ENCODE measurements at places on chromosomes 2 and 18. TPM values are rescaled to one million over a fixed set of nuclear protein-coding genes. Genes with fewer than 3 reads are reported as not detected.

The PAX3 gene
- polyA plus RNA-seq: not detected

The MROH2A gene
- not detected for polyA plus RNA-seq

The LMAN2L gene
- polyA plus RNA-seq: 16.6 TPM

The IL37 gene
- polyA plus RNA-seq: not detected

The CXCR1 gene
- 2.4 TPM for polyA plus RNA-seq

The MC4R gene
- not detected for polyA plus RNA-seq

The MITD1 gene
- polyA plus RNA-seq: 6.8 TPM

The CD302 gene
- polyA plus RNA-seq: 90.3 TPM

The TEX44 gene
- polyA plus RNA-seq: not detected

The MEP1B gene
- not detected for polyA plus RNA-seq

The HOXD13 gene
- not detected for polyA plus RNA-seq

The SLC38A11 gene
- not detected for polyA plus RNA-seq

The ZSWIM2 gene
- not detected for polyA plus RNA-seq

The FAM98A gene
- polyA plus RNA-seq: 1.9 TPM

The TMEM247 gene
- not detected for polyA plus RNA-seq

The MRO gene
- polyA plus RNA-seq: not detected

The IL1R2 gene
- 3.0 TPM for polyA plus RNA-seq

The TUBA3E gene
- not detected for polyA plus RNA-seq

The GCKR gene
- not detected for polyA plus RNA-seq

The EMILIN2 gene
- 30.5 TPM for polyA plus RNA-seq

The ACTG2 gene
- not detected for polyA plus RNA-seq

The CDH19 gene
- polyA plus RNA-seq: not detected

The ST6GAL2 gene
- polyA plus RNA-seq: not detected

The CHST9 gene
- not detected for polyA plus RNA-seq

The NCKAP5 gene
- polyA plus RNA-seq: not detected

The ACOXL gene
- not detected for polyA plus RNA-seq

The PSMG2 gene
- 25.3 TPM for polyA plus RNA-seq

The LTBP1 gene
- 0.24 TPM for polyA plus RNA-seq

The SALL3 gene
- not detected for polyA plus RNA-seq

The HDHD2 gene
- polyA plus RNA-seq: 38.1 TPM

The PRR30 gene
- not detected for polyA plus RNA-seq

The NAT8 gene
- polyA plus RNA-seq: not detected

The EFHD1 gene
- polyA plus RNA-seq: not detected

The DNAJC5G gene
- polyA plus RNA-seq: not detected

The SERPINB12 gene
- polyA plus RNA-seq: not detected

The ANKRD53 gene
- not detected for polyA plus RNA-seq

The SPATA3 gene
- not detected for polyA plus RNA-seq

The REG1B gene
- not detected for polyA plus RNA-seq

The DAW1 gene
- not detected for polyA plus RNA-seq

The WDR12 gene
- 4.1 TPM for polyA plus RNA-seq

The PLEK gene
- 403 TPM for polyA plus RNA-seq

The MAP2 gene
- not detected for polyA plus RNA-seq

The AMER3 gene
- not detected for polyA plus RNA-seq

The ARHGAP28 gene
- polyA plus RNA-seq: not detected

The ZNF385B gene
- not detected for polyA plus RNA-seq

The LRP2 gene
- polyA plus RNA-seq: not detected

The DAPL1 gene
- not detected for polyA plus RNA-seq

The CEP68 gene
- polyA plus RNA-seq: 4.6 TPM

The PROKR1 gene
- polyA plus RNA-seq: not detected

The INHA gene
- not detected for polyA plus RNA-seq

The RSAD2 gene
- polyA plus RNA-seq: 12.6 TPM

The SATB2 gene
- 0.14 TPM for polyA plus RNA-seq

The CDH2 gene
- 0.08 TPM for polyA plus RNA-seq

The SGO2 gene
- 0.49 TPM for polyA plus RNA-seq

The CRYGB gene
- not detected for polyA plus RNA-seq

The MERTK gene
- polyA plus RNA-seq: 4.2 TPM

The CGREF1 gene
- polyA plus RNA-seq: not detected
